ENCODE measurements at places on chromosomes 7 and 10.

DNA sequence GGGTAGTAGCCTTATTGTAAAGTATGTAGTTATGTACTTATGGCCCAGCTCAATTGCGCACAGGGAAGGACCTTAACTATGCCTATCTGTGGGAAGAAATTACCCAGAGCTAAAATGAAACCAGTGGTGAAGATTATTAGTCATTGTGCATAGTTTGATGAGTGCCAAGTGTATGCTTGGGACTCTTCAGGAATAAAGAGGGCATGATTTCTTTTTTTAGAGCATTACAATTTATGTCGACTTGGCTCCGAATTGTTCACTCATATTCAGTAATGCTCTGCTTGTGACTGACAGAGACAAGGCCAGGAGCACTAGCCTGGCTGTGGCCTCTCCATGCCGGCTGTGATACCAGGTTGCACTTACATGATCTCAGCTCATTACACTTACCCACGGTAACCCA, 269.5 kb downstream of the TRIL start:
- no peak for DNase-seq

GRCh38 chr10:118594392-118595063, 920 bp downstream of the PRLHR start:
- DNase-seq: no peak

DNA sequence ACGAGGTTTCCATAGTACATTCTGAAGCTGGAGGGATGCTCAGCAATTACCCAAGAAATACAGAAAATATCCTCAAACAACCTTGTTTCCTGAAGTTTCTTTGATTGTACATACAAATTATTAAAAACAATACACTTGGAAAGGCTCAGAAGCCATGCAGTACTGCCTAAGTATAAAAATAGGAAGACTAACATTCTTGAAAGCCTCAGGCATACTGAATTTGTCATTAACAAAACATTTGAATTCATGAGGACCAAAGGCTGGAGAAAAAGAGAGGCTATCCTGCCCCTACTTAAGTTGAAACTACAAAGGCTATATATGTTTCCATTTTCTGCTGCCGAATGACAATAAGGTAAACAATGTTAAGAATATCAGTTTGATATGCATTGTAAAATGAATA, 54.3 kb upstream of the SGCE start:
- DNase-seq: no peak

DNA sequence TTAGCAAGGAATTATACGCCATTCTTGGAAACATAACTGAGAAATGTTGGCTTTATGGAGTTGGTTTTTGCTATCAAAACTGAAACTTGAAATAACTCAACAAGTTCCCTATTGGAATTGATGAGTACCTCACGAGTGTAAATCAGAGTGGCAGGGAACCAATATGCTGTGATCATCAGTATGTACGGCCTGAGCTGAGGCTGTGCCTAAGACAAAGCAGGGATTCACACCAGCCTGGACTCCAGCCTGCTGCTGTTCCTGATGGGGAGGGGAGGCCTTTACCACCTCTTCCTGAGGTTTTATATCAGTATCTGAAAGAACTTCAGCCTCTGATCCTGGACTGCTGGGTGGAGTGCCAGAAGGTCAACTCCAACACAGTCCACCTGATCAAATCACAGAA, 52.7 kb downstream of the CRTAC1 start:
- no peak for DNase-seq

- no peak for DNase-seq
Observed at GRCh38 chr10:132516771-132517725, 20.5 kb upstream of the INPP5A start.

DNA sequence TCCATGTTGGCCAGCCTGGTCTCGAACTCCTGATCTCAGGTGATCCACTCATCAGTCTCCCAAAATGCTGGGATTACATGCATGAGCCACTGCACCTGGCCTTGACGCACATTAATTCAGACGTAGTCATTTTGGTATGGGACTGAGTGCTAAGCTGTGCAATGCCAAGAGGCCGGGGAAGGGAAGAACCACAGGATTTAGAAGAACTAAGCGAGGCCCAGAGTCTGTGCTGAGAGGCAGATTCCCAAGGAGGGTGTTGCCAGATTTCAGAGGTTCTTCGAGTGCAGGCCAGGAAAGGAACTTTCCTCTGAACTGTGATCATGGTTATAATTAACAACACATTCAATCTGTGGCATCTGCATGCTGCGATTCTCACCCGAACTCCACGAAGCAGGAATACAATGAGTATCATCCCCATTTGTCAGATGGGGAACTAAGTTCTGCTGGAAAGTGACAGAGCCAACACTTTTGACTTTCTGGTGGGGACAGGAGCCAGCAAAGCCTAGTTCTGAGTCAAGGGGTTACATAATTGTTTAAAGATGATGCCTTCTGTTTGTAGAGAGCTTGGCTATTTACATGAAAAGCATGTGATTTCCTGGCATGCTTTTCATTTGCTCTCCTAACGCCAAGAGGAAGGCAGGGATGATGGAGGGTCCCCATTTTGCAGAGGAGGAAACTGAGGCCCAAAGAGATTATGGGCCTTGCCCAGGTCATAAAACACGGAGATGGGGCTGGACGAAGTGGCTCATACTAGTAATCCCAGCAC, 6.2 kb upstream of the ZAN start:
- DNase-seq: no peak

GRCh38 chr7:36272567-36273269, 116.9 kb upstream of the ANLN start:
- no peak for DNase-seq

DNA sequence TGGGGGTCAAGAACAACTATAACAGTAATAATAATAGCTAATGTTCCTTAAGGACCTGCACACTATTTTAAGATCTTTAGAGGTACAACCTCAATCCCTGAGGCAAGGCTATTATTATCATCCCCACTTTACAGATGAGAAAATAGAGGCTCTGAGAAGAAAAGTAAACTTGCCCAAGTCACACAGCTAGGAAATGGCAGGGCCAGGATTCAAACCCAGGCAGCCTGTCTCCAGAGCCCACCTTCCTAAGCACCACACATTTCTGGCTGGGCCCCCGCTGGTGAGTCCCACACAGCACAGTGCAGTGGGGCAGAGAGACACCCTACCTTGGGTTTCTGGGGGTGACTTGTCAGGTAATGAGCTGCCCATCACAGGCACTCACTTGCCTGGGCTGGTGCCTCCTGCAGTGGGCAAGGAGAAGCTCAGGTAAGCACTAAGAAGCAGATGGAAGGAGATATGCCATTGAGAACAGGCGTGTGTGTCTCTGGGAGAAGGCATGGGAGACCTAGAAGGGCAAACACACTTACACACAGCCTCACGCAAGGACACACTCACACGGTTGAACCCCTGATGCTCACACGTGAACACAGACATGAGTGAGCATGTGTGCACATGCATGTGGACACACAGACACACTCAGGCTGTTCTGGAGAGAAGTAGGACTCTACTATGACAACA, 104.4 kb upstream of the ZMIZ1 start:
- no peak for DNase-seq

DNA sequence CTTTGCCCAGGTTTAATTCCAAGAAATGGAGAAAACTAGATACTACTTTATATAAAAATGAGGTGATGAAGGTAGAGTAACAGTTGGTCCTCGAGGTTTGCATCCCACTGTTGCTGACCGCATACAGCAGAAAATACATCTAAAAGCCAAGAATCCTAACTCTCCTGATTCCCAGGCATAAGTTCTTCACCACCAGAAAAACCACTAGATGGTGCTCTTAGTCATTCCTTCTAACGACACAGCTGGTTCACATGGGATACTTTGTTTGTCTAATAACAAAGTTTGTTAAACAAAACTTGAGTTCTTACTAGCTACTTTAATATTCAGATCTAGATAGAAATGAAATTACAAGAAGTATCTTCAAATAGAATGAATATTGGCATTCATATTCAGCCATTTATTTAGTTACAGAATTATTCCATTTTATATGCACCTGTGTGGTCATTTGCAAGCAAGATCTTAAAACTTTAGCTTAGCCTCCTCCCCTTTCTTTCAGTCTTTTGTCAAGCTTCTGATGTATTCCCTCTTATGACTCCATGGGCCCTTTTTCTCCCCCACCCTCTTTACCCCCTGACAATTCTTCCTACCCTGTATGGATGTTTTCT, 54.1 kb upstream of the CYP26C1 start:
- no peak for DNase-seq

GRCh38 chr10:122344741-122345258, 29.7 kb upstream of the PLEKHA1 start:
- no peak for DNase-seq

DNA sequence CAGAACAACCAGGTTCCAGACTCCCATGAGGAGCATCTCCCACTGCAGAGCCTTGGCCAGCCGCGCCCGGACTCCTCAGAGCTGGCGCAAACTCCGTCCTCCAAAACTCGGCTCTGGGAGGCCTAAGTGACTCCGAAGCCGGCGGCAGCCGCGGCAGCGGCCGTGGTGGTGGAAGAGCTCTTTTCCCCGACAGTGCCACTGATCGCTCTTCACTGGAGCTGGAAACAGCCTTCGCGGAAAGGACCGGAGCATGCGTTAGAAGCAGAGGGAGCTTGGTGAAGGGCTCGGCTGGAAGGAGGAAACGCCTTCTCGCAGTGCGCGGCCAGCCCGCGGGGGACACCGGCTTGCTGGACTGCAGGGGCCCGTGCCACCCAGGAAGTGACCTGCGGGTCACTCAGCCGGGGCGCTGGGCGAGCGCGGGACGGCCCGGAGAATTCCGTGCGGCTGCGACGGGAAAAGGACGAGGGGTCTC, 5.0 kb upstream of the HOXA13 start:
- DNase-seq: no peak

DNA sequence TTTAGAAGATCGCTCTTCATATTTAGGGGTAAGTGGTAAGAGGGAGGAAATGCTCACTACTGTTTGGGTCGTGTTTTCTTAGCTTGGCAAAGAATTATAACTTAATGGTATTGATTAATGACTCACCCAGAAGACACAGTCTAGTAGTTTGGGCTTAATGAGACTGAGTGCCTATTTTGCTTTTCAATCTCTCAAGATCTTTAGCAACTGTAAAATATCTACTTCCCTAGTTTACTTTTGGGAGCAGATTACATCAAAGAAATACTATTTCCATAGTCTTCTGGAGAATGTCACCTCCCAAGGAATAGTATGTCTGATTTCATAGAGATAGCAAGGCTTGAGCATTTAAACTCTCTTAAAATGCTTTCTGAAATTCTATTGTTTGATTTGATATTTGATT, 100.5 kb upstream of the SLC25A13 start:
- no peak for DNase-seq

DNA sequence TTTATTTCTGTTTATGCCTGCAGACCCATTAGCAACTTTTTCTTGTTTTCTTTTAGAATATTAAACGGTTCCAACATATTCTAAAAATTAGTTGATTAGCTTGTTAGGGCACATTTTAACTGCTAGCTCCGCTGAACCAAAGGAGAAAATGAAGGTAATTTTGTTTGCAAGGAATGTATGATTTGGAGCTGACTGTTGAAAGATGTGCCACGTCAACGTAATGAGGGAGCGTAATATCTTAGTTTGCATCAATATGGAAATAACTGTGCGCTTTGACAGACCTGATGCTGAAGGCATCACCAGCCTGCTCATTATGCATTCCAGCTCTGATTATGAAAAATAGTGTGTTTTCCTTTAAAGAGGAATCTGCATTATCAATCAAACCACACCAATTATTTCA, 102.0 kb upstream of the CTBP2 start:
- DNase-seq: no peak

DNA sequence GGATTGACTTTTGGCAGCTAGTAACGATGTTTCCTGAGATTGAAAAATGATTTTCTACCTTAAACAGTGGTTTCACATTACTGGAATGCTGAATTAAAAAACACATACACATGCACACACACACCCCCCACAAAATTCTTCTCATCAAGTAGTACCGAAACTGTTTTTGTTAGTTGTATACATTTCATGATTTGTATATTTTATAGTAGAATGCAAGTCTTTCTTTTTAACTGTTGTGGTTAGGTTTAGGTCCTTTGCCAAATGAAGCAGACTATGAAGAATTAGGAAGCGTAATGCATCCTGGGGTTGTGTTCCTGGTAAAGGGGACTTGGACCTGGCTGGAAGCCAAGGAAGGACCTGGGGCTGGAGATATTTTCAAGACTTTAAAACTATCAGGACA, 505.8 kb downstream of the SUGCT start:
- no peak for DNase-seq

GRCh38 chr7:133691727-133692610, 435.2 kb upstream of the LRGUK start:
- DNase-seq: no peak

- DNase-seq: peak; percentile 1
Observed at GRCh38 chr10:480928-481552, 208.4 kb downstream of the DIP2C start.

DNA sequence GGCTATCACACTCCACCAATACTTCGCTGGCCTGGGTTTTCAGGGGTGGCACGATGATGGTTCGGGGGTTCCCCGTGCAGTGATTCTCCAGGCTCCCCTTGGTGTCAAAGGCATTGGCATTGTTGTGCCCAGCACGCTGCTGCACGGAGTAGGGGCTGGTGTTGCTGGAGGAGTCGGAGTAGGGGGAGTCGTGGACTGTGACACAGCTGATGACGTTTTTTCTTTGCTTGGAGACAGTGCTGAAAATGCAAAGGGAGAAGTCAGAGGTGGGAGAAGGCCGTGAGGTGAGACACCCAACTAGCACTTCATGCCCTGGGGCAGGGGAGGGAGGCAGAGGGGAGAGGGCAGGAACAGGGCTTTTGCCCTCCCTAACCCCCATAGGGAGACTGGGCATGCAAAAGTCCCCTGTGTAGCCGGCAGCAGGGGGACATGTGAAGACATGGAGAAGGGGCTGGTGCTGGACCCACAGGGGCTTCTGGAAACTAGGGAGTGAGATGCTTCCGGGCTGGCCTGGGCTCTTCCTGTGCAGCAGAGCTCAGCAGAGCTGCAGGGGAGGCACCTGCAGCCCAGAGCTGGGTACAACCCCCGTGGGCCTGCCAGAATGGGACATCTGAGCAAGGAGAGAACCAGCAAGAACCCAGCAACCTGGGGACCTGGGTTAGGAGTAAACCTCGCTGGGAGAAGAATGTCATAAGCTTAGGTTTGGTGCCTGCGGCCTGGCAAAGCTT, 60.5 kb downstream of the CLEC2L start:
- DNase-seq: no peak

All from NCI-H524 treated with DMSO at 0.1 percent for 48 hours (cell line).